ENCODE measurements at places on chromosomes 11 and 22.

- DNase-seq = no peak
Observed at GRCh38 chr11:4211991-4212390, 117.4 kb downstream of the RRM1 start.

DNA sequence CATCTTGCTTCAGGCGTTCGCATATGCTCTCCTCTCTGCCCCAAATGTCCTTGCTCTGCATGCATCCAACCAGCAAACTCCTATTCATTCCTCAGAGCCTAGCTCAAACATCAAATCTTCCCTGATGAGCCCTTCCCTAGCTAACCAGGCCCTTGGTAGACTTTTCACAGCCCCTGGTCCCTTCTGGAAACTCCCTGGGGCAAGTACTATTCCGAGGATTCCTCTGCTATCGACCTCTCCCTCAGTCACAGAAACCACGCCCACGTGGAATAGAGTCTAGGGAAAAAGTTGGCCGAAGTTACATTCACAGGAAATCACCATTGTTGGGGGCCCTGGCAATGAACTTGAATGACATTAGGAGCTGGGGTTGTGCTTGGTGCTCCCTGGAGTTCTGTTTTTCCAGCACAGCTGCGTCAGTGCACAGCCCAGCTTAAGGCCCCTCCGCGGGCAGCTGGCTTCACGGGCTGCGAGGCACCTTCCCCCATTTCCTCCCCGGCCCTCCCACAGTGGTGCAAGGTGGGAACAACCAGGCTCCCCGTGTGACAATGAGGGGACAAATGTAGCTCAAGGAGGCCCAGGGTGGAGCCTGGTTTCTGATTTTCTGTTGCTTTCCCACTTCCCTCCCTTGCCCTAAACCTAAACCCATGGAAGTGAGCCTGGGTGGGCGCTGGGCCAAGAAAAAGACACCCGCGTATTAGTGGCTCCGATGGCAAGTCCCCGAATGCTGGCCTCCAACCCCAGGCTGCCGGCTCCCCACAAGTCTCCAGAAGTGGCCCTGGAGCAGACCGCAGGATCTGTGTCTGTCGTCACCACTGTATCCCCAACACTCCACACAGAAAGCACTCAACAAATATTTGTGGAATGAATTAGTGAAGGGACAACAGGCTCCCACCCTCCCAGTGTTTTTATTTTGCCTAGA, 4.3 kb upstream of the ATP5MGL start:
- peak; percentile 25 for DNase-seq

- DNase-seq = no peak
Observed at GRCh38 chr22:25566898-25567235, 2.4 kb downstream of the GRK3 start.

DNA sequence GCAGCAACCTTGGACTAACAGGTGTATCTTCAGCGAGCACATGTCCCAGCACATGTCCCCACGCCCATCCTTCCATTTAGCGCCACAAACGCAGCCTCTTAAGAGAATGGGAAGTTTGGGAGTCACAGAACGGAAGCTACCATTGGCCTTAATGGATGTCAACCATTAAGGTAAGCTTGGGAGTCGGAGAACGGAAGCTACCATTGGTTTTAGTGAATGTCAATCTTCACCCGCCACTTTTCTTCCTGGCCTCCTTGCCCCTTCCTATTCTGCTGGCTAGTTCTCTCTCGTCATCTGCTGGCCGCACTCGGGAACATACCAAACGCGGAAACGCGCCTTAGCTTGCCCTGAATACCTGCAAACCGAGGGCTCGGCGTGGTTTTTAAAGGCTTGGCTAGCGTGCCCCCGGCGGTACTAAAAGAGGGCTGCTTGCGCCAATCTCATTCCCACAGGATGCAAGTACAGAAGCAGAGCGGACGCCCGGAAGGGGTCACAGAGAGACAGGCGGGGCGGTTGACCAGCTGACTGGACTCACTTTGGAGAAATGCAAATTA, 24.3 kb downstream of the GLYATL1 start:
- DNase-seq = no peak

DNA sequence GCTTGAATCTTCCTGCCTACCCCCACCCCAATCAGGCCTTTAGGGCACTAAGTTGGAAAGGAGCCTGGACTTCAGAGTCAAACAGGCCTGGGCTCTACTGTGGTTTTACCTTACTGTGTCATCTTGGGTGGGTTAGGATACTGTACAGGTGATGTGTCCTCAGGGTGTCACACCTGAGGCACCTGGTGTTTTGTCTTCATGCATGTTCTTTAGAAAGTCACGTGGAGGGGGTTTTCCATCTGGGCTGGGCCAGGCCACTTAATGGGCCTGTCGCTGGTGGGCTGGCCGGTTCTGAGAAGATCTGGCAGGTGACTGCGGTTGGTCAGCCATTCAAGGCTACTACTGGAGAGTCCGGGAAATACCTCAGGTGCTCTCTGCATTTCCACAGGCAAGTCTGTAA, 92.6 kb downstream of the SWAP70 start:
- no peak for DNase-seq

DNA sequence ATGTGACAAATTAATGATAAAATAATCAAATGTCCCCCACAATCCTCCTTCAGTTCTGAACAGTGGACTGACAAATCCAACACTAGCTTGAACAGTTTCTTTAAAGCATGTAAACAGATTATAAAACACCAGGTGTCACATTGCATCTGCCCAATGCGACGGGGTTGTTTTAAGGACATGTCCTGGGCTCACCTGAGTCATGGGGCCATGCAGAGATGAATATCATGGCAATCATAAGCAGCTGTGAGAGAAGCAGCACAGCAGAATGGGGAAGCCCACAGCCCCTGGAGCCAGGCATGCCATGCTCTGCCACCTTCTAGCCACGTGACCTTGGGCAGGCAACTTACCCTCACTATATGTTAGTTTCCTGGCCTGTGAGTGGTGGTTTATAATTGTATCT, 93.9 kb upstream of the KCNA4 start:
- DNase-seq = no peak

- no peak for DNase-seq
Observed at GRCh38 chr11:126328444-126328843, 24.6 kb downstream of the DCPS start.

DNA sequence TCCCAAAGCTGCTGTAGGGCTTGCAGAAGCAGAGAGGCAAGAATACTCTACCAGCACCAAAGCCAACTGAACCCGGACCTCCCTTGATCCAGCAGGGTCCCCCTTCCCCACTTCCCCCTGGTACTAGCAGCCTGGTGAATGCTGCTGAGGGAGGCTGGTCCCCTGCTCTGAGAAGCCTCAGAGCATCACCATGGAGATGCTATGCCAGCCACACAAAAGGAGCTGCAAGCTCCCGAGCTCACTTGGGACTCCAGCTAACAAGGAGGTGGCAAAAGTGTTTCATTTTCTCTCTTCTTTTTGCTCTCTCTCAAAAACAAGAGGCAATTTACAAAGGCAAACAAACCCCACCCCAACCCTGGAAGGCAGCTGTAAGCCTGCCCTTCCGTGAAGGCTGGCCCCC, 509.8 kb downstream of the BUD13 start:
- no peak for DNase-seq

- no peak for DNase-seq
Observed at GRCh38 chr11:131689049-131689925, 318.9 kb downstream of the NTM start.

DNA sequence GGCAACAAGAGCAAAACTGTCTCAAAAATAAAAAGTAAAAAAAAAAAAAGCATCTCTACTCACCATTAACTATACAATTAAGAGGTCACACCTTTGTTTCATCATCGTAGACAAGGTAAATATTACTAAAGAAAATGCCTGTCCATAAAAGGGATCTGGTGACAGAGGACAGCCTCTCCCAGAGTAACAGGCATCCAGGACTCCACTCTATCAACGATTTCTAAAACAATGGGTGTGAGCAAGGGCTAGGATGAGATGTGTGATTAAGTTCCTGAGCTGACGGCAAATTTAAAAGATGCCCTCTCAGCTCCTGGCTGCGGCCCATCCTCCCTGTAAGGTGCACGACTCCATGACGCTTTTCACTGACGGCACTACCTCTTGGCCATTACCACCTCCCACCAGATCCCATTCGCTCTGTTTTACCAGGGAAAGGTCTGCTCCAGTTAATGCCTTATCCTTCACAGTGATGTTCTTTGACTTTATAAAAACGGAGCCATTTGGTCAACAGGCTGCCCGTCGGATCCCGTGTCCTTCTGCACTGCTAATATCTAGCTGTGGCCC, 2.3 kb upstream of the TMEM45B start:
- no peak for DNase-seq

DNA sequence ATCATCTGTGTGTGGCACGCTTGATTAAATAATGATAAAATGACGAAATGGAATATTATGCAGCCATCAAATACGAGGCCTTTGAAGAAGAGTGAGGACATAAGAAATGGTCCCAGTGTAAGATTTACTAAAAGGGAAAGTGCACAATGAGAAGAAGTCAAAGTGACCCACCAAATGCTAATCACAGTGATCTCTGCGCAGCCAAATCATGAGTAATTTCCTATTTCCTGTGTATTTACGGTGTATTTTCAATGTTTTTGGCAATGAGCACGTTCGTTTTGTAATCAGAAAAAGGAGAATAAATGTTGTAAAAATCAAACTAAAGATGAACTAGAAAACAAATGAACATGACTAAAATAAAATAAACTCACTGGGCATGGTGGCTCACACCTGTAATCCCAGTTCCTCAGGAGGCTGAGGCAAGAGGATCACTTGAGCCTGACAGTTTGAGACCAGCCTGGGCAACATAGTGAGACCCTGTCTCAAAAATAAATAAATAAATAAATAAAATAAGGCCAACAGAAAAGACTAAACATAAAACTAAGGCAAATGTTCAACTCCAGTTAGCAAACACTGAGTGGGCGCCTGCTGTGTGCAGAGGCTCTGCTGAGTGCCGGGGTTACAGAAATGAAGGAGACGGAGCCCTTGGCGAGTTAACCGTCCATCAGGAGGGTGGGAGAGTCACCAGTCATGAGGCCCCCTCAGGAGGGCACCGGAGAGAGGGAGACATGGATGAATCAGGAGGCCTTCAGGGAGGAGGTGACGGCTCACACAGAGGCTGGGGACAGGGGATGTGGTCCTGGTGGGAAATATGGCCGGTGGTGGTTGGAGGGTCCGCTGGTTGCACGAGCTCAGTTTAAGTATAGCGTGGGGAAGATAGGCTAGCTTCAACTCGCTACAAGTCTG, 26.0 kb upstream of the CBX7 start:
- no peak for DNase-seq

DNA sequence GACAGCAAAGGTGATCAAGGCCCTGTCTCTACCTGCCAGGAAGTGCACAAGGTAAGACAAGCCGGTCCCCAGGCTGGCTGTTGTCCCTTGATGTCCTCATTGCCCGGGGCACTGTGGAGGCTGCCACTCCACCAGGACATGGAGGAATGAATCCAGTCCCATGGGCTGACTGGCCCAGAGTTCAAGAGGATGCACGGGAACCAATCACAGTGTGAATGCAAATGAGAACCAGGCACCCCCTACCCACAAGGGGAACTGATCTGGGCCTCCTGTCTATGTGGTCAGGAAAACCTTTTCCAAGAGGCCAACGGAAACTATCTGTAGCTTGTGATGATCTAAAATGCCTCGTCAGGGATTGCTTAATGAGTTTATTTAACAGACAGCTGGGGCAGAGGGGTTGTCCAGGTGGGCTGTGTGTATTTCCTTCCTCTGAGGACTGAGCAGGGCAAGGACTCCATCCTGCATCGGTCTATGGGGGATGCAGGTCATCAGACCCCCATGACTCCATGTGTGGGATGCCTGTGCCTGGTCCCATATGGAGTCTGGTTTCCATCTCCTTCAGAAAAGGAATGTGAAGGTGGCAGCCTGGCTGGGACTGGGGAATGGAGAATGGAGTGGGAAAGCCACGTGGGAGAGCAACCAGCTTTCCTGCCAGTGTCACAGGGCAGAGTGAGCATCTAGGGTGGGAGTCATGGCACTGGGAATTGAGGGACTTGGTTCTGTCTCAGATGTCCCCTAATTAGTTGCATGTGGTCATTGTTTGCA, 60.5 kb downstream of the CD82 start:
- DNase-seq = no peak

GRCh38 chr11:119777940-119778339, 48.9 kb upstream of the NECTIN1 start:
- DNase-seq = no peak

DNA sequence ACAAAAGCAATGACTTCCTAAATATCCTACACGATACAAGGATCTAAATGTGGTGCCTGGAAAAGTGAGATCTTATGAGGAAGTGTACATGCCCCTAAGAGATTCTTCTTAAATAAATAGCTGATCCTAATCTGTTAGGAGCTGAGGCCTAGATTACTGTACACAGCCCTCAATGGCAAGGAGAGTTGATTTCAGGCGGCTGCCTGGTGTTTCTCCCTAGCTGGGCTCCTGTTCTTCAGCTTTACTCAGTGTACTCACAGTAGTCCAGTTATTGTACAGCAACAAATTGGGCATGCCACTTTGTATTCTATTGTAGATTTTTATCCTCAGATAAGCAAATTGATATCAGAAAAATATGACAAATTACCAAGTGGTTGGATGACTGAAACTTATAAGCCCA, 358.2 kb upstream of the PDGFD start:
- DNase-seq = no peak

DNA sequence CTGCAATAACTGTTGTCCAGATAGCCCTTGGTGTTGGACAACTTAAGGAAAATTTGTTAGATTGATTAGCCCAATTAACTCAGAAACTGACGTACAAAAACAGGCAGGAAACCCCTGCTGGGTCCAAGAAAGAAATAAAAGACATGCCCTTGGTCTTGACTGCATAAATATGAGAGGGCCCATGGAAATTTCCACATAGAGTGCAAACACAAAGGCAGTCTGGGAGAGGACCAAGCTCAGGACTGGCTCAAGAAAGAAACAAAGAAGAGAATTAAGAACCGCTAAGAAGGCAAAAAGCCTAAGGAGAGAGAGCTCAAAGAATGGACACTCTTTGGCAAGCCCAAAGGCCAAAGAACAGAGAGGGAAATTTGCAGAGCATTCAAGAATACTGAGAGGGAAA, 1243.9 kb downstream of the LRRC4C start:
- no peak for DNase-seq

DNA sequence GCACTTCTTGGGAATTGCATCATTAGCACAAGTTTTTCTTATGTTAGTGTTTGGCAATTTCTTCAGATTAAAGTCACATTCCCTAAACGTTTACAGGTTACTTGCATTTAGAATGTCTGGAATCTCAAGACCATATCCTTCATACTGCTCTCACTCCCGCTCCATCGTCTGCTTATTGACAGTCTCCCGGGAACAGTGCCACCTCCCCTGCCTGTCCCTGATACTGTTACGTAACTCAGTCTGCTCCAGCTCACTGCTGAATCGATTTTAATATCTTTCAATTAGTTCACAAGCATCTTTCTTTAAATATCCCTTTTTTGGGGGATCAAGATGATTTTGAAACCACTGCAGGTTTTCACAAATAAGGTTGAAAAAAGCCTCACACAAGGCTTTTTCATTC, 48.2 kb downstream of the GLYATL2 start:
- DNase-seq = no peak

Measured in hematopoietic multipotent progenitor cell treated with erythropoietin and hydrocortisone succinate and interleukin-3 and kit ligand, for 17 days (in vitro differentiated cells).